ENCODE measurements at places on chromosomes 6 and 20.

DNA sequence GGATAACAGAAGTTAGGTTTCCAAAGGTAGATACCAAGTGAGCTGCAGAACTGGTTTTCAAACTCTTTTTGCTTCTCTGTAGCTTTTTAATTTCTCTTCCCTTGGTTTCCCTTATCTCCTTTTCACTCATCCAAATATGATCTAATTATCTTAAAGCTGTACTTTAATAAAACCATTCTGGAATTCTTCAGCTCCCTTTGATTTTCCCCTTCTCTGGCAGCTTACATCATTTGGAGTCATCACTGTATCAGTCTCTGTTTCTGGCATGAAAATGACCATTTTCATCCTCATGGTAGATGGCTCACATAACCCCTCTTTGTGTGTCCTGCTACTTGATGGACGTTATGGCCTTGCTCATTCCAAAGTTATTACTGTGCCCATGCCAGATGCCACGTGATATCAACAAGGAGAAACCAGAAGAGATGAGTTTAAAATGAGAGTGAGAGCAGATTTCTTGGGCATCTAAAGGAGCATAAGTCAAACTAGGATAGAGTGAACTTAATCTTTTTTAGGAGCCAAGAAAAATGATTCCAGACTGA, 620.2 kb downstream of the QKI start:
- DNase-seq, result no peak

- no peak for DNase-seq
These were observed 249.2 kb upstream of the RREB1 start for GRCh38 chr6:6858533-6858982.

GRCh38 chr20:46549188-46549972, 1.1 kb downstream of the OCSTAMP start:
- no peak for DNase-seq

DNA sequence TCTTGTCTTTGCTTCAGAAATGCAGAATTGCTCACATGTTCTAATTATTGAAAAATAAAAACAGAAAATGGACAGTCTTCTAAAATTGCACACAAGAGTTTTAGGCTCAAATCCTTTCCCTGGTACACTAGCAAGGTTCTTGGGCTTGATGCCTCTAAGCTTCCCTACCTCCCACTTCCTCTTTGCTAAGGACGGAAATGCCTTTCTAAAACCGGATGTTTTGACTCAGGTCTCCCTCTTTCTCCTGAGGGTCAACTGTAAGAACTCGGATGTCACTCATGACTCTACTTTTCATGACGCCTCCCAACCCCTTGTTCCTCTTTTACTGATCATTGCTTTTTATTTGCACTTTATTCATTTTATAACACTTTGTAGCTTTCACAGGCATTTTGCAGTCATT, 613.5 kb downstream of the C6orf118 start:
- DNase-seq, result no peak

DNA sequence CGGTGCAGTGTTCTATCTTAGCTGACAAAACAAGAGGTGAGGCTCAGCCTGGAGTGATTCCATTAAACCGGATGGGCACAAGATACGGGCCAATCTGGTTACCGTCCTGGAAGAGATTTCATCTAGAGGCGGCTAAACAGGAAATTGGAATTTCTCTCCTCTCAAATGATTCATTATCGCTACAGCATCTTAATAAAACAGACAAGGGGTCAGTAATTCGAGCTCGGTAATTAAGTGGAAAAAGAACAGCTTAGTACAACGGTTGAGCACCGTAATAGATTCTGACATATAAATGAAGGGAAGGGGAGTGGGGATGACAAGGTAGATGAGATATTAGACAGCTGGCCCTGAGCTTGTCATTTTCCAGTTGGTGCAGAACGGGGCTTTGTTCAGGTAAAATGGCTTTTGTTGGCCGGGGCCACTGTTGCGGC, 137.2 kb downstream of the EDN3 start:
- DNase-seq, result no peak

- no peak for DNase-seq
These were observed 229.3 kb downstream of the CLIC5 start for GRCh38 chr6:45786355-45786781.

Data from cerebellar nuclear complex (tissue), 1 donor.